ENCODE measurements at places on chromosomes 3 and 15.

GRCh38 chr15:87661454-87662355 lies 594.8 kb downstream of the NTRK3 start:
- no peak for DNase-seq

- DNase-seq, result no peak
Observed at GRCh38 chr3:46102780-46103130, 75.5 kb upstream of the XCR1 start.

- no peak for DNase-seq
Observed at GRCh38 chr3:63940389-63940757, 28.2 kb upstream of the SCAANT1 start.

DNA sequence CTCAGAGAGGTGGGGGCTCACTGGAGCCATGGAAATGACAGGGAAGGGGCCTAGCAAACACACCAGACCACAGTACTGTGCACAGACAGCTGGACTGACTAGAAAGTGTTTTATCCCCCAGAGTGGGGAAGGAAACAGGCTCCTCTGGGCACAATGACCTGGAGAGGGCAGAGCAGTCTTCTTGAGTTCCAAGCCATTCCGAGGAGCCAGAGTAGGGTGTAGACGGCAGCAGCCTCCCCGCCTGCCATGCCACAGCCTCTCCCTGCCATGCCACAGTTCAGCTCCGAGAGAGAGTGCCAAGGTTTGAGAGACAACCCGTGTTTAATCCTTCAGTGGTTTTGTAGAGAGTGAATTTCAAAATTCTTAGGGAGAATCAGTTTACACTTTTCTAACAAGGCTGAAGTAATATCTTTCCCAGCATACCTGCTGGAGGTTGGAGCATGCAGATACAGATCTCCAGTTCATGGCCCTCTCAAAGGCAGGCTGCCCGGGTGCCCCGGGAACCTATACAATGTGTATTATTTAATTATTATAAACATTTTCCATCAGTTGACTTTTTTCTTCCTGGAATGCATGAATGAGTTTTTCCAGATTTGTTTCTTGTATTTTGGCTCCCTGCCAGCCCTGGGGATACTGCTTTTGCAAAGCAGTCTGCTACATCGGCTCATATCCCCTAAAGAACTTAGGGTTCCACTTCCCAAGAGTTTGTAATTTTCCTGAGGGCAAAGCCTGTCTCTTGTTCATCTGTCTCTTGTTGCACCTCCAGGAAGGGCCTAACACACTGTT lies 3.2 kb downstream of the PODXL2 start:
- DNase-seq, result no peak

DNA sequence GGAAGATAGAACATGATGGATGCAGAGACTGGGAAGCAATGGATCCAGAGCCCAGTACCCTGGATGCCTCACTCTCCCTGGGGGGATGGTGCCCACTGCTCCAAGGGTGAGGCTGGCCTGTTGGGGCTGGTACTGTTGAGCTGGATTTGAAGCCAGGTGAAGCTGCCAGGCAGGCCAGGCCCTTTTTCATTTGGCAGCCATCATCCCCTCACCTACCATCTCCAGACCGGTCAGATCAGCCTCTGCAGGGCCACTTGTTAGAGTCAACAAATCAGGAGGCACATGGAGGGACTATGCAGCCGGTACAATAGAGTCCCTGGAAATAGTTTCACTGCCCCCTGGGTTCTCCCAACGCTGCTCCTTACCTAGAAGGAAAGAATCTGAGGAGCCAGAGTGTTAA lies 5.9 kb downstream of the MAPKAPK3 start:
- DNase-seq, result no peak

- DNase-seq, result no peak
Observed at GRCh38 chr15:28104326-28104725, 5.2 kb upstream of the OCA2 start.

- no peak for DNase-seq
Observed at GRCh38 chr15:57146506-57147201, 228.2 kb downstream of the TCF12 start.

DNA sequence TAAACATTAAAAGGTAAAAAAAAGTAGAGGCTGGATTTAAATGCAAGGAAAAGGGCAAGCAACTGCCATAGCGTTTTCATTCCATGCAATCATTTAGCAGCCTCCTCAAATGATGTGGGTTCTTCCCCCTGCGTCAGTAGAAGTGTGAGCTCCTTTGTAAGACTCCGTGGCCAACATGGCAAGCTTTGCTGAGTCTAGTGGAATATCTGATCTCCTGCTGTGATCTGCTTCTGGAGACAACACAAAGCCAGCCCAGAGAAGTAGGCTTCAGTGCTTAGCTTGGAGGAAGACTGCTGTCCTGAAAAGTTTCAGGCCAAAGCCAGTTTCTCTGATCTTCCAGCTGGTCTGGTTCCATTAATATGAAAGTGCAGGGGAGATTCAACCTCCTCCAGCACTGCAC lies 70.4 kb downstream of the ARPP21 start:
- no peak for DNase-seq

- DNase-seq, result no peak
Observed at GRCh38 chr3:26647078-26647477, 24.5 kb downstream of the LRRC3B start.

GRCh38 chr15:47959617-47960413 lies 161.0 kb upstream of the SLC24A5 start:
- no peak for DNase-seq

GRCh38 chr3:171729452-171730334 lies 80.6 kb downstream of the PLD1 start:
- no peak for DNase-seq

DNA sequence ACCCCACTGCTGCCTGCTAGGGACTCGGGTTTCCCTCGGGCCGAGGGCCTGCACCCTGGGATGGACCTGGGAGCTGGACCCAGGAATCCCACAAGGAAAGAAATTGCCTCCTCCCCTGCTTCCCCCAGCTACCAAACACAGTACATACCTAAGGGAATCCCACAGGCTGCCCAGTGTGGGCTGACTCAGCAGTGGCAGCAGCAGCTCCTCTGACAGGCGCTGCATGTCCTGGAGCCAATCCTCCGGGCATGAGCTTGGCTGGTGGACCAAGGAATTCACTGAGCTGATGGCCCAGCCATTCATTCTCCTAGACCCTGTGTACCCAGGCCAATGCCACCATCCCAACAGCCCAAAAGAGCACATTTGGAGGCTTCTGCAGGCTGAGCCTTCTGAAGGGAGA lies 9.5 kb upstream of the LTK start:
- no peak for DNase-seq

- no peak for DNase-seq
Observed at GRCh38 chr3:59751606-59752005, 701.8 kb upstream of the CFAP20DC start.

DNA sequence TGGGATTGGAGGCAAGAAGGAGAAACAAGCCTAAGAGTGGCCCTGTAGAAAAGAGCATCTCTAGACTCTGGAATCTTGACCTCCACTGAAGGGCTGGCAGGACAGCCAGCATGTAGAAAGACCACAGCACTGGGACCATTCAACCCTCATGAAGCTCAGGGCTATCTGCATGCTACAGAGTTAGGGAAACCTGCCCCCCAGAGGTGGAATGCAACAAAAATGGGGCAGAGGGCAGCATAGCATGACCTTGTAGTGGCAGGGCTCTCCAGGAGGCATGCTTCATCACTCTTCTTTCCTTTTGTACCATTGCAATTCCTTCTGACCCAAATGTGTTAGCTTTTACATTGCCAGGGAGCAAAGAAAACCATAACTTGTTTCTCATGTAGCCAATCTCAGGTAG lies 445.4 kb downstream of the EPHB1 start:
- DNase-seq, result no peak

GRCh38 chr3:134839990-134840389 lies 44.9 kb downstream of the EPHB1 start:
- no peak for DNase-seq

- no peak for DNase-seq
Observed at GRCh38 chr3:150150633-150151032, 179.9 kb upstream of the PFN2 start.

DNA sequence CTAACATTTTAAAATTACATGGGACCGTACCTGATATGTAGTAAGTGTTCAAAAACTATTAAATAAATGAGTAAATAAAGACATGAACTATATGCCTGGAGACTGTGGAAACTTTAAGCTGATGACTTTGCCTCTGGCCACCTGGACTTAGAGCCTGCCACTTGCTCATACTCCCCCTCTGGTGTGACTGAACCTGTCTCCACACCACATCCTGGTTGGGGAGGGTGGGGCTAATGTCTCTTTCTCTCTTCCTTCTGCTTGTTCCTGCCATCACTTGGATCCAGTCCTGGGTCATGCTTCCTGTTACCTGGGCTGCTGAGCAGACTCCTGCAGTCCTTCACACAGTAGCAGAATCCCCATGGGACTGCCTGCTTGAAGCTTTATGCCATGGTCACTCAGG lies 8.2 kb upstream of the TMEM158 start:
- no peak for DNase-seq
